Progenitor cell of endocrine pancreas (in vitro differentiated cells): ENCODE measurements at places on chromosomes 3 and 15.

DNA sequence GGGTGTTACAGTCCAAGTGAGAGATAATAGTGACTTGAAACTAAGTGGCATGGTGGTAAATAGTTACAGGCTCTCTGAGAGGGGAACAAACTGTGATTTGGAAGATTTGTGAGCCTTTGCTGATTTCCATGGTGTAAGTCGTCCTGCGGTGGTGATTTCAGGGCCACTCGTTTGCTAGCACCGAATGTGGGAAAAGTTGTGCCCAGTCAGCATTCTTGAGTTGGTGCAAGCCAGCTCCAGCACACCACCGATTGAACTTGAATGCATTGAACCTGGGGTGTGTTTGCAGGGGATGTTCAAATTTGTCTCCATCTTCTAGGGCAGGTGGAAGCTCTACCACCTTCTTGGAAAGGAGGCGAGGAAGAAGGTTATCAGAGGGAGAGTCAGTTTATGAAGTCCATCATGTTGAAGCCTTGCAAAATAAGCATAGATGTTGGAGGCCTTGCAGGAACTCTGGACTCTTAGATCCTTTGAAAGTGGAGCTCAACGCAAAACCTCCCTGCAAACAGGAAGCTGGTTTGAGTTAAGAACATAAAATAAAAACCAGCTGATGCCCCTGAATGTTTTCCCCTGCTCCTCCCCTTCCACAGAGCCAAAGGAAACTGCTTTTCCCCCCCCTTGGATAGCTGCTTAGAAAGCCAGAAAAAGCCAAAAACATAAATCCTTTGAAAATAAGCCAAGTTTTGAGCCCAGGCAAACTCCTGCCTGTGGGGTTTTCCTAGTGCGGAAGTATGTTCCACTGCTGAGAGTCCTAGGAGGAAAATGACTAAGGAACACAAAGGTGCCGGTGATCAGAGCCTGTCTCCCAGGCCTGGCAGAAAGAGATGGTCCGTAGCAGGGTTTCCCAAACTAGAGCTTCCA, 21.9 kb downstream of the MAPKBP1 start:
- no peak for DNase-seq

DNA sequence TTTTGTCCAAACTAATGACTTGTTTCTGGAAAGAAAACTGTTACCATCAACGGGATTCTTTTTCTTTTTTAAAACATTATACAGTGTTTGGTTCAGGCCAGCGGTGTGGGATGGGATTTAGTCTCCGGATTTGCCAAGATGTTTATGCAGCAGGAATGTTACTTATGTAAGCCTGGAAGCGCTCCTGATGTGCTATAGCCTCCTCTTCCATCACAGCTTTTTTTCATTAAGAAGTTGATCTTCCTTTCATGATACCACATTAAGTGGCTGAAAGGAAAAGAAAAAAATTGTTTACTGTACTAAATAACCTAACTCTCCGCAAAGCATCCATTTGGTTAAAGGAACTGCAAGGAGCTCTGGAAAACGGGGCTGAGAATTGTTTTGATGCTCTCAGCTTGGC, 120.5 kb upstream of the ALDH1A3 start:
- no peak for DNase-seq

DNA sequence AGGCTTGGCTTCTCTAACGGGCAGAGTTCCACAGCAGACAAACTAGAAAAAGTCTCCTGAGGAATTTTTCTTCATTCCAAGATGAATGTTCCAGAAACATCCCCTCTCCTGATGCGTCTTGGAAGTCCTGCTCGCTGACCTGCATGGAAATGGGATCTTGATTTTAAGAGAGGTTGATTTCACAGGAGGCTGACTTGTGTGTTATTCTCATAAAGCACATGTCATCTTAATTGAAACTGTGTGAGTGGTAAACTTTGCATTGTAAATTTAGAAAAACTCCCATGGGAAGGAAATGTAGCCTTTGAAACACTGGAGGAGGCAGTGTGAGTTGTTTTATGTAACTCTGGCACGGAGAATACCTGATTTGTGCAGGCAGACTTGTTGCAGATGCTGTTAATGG, 337.8 kb upstream of the NR2E3 start:
- no peak for DNase-seq

GRCh38 chr3:126512026-126512425, 5.5 kb downstream of the UROC1 start:
- no peak for DNase-seq

DNA sequence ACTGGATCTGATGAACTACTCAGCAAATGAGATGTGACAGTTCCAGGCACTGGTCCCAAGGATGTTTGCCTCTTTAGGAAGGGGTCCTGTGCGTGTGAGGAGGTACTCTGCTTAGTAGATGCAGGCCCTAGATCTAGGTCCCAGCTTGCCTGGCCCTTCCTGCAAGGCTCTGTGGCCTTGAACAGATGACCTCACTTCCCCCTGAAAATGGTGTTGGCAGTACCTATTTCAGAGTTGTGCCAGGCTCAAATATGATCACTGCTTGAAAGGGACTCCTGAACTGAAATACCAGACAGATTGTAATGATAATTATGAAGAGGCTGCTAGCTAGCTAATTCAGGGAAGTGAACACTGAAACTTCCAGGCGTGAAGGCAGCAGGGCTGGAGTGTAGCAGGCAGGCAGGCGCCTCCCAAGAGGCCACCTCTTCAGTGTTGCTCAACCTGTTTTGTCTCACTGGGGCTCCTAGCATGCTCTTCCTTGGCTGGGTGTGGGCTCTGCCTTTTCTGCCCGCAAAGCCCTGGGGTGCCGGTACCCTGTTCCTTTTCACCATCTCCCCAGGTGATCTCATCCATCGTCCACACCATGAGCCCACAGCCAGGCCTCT, 24.1 kb upstream of the CPNE9 start:
- no peak for DNase-seq

DNA sequence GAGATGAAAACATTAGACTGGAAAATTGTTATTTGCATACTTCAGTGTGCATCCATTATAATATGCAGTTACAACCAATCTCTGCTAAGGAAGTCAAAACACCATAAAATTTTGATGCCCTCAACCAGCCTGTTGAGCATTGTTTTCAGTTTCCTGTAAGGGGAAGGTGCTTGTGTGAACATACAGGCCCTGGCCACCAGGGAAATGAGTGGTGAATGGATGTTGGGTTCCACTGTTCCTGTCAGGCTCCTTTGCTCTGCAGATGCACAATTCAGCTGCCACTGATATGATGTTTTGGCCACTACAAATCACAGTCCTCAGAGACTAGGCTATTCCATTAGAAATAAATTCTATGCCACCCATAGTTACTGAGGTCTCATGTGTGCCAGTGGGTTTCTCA, 184.6 kb downstream of the SYNPR start:
- no peak for DNase-seq

- DNase-seq = no peak
Measured at GRCh38 chr3:30686799-30687198, 80.4 kb downstream of the TGFBR2 start.

DNA sequence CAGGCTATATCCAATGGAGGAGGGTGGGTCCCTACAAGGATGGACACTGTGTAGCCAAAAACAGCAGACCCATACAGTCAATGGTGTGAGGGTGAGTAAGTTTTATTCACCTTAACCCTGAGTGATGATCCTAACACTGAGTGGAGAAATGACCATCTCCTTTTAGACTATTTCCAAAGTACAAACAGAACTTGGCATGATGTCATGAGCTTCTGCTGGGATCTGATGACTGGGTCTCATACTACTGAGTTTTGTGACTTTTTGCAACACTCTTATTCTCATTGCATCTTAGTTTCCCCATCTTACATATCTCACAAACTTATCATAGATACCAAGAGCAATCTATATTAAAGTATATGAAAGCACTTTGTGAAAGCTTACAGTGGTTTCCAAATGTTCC, 330.3 kb upstream of the CFAP20DC start:
- DNase-seq = no peak
